ENCODE measurements at places on chromosomes 12 and 14. TPM values are rescaled to one million over a fixed set of nuclear protein-coding genes. Genes with fewer than 3 reads are reported as not detected.

The DDX23 gene
- 88.3 TPM for total RNA-seq

The KLC1 gene
- 290 TPM for total RNA-seq

The PPP4R4 gene
- not detected for total RNA-seq

The A2M gene
- 678 TPM for total RNA-seq

The LRP1-AS gene
- not detected for total RNA-seq

The PPP1R13B gene
- 19.9 TPM for total RNA-seq

The ETFBKMT gene
- total RNA-seq: 3.7 TPM

The BEST3 gene
- not detected for total RNA-seq

The RNASE7 gene
- total RNA-seq: not detected

The MAP3K12 gene
- 12.6 TPM for total RNA-seq

GRCh38 chr12:44875954-44876543 is at the start of gene NELL2:
Gene NELL2, minus strand, starts transcription at chr12:44876315. Its CDS starts 446 bp downstream, at chr12:44875869.
- DNase-seq: no peak
- peak within 1 kb of the TSS; percentile 65 for H3K4me3 ChIP-seq
- no peaks in the 10 kb centered on the region for H3K36me3 ChIP-seq
- peaks cover 25% of the 10 kb centered on the region for H3K4me1 ChIP-seq
- no peak within 1 kb of the TSS for H3K27ac ChIP-seq
- peaks cover 31% of the 10 kb centered on the region for H3K27me3 ChIP-seq

GRCh38 chr14:104877066-104877805 is 12.2 kb downstream of the CEP170B start:
- peaks cover 53% of the 10 kb centered on the region for H3K36me3 ChIP-seq
- DNase-seq: no peak
- H3K4me1 ChIP-seq: peaks cover 3% of the 10 kb centered on the region
- no peak overlapping the region for H3K27ac ChIP-seq

GRCh38 chr12:18549598-18549997 is 188.2 kb downstream of the PLCZ1 start:
- H3K27ac ChIP-seq: no peak overlapping the region
- no peak for DNase-seq
- H3K4me1 ChIP-seq: peaks cover 12% of the 10 kb centered on the region
- no peaks in the 10 kb centered on the region for H3K27me3 ChIP-seq

- no peaks in the 10 kb centered on the region for H3K27me3 ChIP-seq
- no peaks in the 10 kb centered on the region for H3K4me1 ChIP-seq
- H3K27ac ChIP-seq: no peak overlapping the region
- no peaks in the 10 kb centered on the region for H3K36me3 ChIP-seq
Observed at GRCh38 chr14:96631621-96632362, 129.6 kb downstream of the PAPOLA start.

- no peak overlapping the region for H3K4me3 ChIP-seq
- no peak overlapping the region for H3K27ac ChIP-seq
- no peak for DNase-seq
- H3K36me3 ChIP-seq: no peaks in the 10 kb centered on the region
- no peaks in the 10 kb centered on the region for H3K27me3 ChIP-seq
- no peaks in the 10 kb centered on the region for H3K4me1 ChIP-seq
Observed at GRCh38 chr12:103915306-103915705, 14.9 kb upstream of the HSP90B1 start.

DNA sequence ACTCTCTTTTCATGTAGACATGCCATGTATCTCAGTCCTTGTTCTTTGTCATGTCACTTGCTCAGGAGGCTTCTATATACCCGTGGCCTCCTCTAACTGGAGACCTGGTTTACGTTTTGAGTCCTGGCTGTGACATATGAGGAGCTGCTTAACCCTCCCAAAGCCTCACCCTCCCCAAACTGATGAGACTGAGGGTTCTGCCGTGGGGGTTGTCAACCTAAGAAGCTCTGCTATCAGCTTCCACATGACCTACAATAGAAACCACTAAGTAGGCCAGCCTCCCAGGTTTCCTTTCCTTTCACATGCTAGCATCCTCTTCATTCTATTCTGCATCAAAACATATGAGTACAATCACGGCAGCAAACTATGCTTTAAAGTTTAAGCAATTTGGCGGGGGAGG is 76.8 kb upstream of the WSCD2 start:
- no peak for DNase-seq
- H3K4me1 ChIP-seq: no peaks in the 10 kb centered on the region
- H3K27me3 ChIP-seq: no peaks in the 10 kb centered on the region
- H3K27ac ChIP-seq: no peak overlapping the region
- no peak overlapping the region for H3K4me3 ChIP-seq

DNA sequence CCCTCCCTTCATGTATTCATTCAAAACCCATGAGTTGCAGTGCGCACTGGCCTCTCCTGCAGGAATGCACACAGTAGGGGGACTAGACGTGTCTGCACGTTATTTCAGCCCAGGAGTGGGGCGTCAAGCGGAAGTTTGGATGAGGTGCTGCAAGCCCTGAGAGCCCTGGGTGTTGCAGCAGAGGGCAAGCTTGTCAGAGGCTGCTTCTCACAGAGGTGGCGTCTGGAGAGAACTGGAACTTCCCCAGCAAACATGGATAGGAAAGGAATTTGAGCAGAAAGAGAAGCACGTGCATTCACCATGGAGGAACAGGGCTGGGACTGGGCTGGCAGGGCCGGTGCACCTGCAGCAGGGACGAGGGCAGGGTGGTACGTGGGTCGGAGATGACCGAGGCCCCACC is 64.9 kb downstream of the TECPR2 start:
- peaks cover 40% of the 10 kb centered on the region for H3K36me3 ChIP-seq
- no peak overlapping the region for H3K4me3 ChIP-seq
- DNase-seq: no peak
- no peak overlapping the region for H3K27ac ChIP-seq
- no peaks in the 10 kb centered on the region for H3K27me3 ChIP-seq
- H3K4me1 ChIP-seq: peaks cover 5% of the 10 kb centered on the region

GRCh38 chr14:65304239-65304638 is 108.3 kb upstream of the FUT8 start:
- DNase-seq: no peak
- no peaks in the 10 kb centered on the region for H3K27me3 ChIP-seq

DNA sequence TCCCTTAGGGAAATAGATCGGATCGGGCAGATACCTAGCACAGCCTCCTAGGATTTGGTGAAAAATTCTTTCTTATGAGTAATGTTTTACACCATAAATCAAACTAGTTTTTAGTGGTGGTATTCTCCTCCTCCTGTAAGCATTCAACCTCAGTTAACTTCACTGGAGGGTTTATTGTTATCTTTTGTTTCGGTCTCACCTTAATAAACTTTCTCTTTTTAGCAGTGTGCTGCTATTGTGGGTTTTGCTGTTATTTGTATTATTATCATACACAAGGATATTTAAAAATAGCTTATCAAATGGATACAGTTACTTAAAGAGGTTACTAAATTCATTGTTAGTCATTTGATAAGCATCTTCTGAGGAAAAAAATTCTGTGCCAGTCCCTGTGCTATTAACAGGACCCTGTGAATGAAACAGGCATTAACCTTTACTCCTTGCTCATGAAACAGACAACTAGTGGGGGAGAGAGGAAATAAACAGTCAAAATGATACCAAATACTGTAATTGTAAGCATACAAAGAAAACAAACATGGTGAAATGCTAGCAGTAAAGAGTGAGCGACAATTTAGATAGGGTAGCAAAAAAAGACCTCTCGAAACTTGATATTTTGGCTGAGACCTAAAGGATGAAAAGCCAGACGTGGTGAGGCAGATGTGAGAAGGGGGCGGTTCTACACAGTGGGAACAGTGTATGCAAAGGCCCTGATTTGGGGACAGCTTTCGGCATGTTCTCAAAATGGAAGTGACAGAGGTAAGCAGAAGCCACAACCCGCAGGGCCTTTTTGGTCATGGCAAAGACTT is 178.7 kb upstream of the SOX5 start:
- no peak overlapping the region for H3K4me3 ChIP-seq
- H3K27ac ChIP-seq: no peak overlapping the region
- no peak for DNase-seq
- no peaks in the 10 kb centered on the region for H3K4me1 ChIP-seq
- no peaks in the 10 kb centered on the region for H3K27me3 ChIP-seq

GRCh38 chr14:68880581-68881105 is 87.8 kb upstream of the ZFP36L1 start:
- peaks cover 97% of the 10 kb centered on the region for H3K36me3 ChIP-seq
- no peak for DNase-seq
- H3K27me3 ChIP-seq: no peaks in the 10 kb centered on the region
- peaks cover 15% of the 10 kb centered on the region for H3K4me1 ChIP-seq

DNA sequence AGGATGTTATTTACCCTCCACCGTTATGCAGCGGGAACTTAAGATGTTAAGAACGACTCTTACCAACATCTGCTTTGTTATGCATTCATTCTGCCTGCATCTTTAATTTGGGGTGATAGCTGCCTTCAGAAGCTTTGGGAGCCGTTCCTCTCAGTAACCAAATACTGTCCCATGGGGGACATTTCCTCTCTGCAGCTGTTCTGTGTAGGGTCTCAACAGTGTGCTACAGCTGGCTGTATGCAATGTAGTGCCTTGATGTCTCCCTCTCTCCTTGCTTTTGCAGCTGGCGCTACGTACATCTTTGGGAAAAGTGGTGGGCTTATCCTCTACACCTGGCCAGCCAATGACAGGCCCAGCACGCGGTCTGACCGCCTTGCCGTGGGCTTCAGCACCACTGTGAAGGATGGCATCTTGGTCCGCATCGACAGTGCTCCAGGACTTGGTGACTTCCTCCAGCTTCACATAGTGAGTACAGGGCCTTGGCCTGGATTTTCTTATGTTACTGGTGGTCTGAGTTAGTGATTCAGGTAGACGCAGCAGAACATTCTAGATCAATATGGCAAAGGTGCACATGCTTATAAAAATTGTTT is 744.3 kb downstream of the DIO2 start:
- H3K4me1 ChIP-seq: peaks cover 12% of the 10 kb centered on the region
- H3K27me3 ChIP-seq: no peaks in the 10 kb centered on the region
- H3K4me3 ChIP-seq: no peak overlapping the region
- no peak overlapping the region for H3K27ac ChIP-seq
- no peak for DNase-seq

DNA sequence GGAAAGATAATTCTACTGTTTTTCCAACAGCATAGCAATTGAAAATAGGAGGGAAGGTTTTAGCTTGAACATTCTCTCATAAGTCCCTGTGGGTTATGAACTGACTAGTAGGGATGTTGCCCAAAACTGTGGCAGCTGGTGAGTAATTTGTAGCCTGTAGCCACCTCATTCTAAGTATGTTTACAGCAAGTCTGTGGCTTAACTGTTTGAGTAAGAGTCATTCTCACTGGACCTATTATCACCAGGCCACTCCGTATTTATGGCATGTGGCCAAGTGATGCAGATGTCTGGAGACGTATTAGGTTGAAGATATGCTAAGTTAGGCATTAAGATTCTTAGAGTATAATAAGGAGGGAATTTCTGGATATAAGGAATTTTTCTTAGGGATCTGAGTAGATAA is 458.3 kb downstream of the ETNK1 start:
- H3K27me3 ChIP-seq: no peaks in the 10 kb centered on the region
- H3K36me3 ChIP-seq: no peaks in the 10 kb centered on the region
- no peak overlapping the region for H3K4me3 ChIP-seq
- no peak overlapping the region for H3K27ac ChIP-seq
- H3K4me1 ChIP-seq: no peaks in the 10 kb centered on the region

- H3K27me3 ChIP-seq: no peaks in the 10 kb centered on the region
- no peak for DNase-seq
- H3K36me3 ChIP-seq: no peaks in the 10 kb centered on the region
- no peak overlapping the region for H3K27ac ChIP-seq
- H3K4me3 ChIP-seq: no peak overlapping the region
Observed at GRCh38 chr12:8532045-8532444, 8.7 kb downstream of the CLEC4E start.

- no peak overlapping the region for H3K27ac ChIP-seq
- no peak overlapping the region for H3K4me3 ChIP-seq
- no peak for DNase-seq
- no peaks in the 10 kb centered on the region for H3K4me1 ChIP-seq
Observed at GRCh38 chr14:53553221-53553620, 400.1 kb upstream of the DDHD1 start.

DNA sequence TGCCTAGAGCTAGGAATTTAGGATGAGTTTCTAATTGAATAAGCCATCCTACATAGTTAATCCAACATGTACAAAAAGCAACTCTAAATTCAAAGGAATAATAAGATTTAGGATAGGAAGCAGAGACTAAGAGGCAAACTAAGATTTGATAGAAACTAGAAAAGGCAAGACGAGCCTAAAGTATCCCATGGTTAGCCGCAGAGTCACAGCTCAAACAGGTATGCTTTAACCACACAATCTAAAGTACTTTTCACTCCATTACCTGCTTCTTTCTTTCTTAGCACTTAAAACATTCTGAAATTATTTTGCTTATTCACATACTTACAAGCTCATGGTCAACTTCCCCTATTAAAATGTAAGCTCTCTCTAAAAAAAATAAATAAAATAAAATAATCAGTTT is 51.8 kb downstream of the OTOGL start:
- no peak overlapping the region for H3K4me3 ChIP-seq
- H3K36me3 ChIP-seq: no peaks in the 10 kb centered on the region
- DNase-seq: no peak
- no peaks in the 10 kb centered on the region for H3K27me3 ChIP-seq
- peaks cover 6% of the 10 kb centered on the region for H3K4me1 ChIP-seq

DNA sequence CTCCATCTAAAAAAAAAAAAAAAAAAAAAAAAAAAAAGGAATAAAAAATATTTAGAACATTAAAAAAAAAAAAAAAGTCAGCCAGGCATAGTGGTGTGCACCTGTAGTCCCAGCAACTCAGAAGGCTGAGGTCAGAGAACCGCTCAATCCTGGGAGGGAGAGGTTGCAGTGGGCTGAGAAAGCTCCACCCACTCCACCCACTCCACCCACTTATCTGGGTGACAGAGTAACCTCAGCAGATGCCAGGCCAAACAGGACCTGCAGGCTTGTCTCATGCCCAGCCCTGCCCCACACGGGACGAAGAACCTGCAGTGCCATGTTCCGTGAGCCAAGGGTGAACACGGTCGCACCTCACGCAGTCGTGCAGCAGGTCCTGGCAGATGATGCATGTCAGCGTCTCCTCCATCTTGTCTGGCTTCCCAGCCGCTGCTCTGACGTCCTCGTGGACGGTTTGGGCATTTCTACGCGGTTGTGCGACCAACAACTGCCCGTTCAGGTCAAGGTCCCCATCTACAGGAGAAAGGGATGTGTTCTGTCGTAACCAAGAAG is 28.6 kb downstream of the CHFR start:
- peaks cover 90% of the 10 kb centered on the region for H3K36me3 ChIP-seq
- H3K27me3 ChIP-seq: no peaks in the 10 kb centered on the region
- DNase-seq: no peak
- H3K27ac ChIP-seq: no peak overlapping the region
- H3K4me3 ChIP-seq: no peak overlapping the region
- no peaks in the 10 kb centered on the region for H3K4me1 ChIP-seq

All from esophagus muscularis mucosa (tissue), 4 donors.